ENCODE measurements at places on chromosomes 16 and 17.

GRCh38 chr17:50689956-50690886, 17.5 kb downstream of the ANKRD40 start:
- DNase-seq: no peak

- no peak for DNase-seq
Observed at GRCh38 chr16:84643180-84643583, 5.1 kb upstream of the KLHL36 start.

GRCh38 chr17:34998205-34998604, 17.9 kb downstream of the LIG3 start:
- DNase-seq: peak; percentile 89

GRCh38 chr17:76246080-76247066, 6.1 kb upstream of the RNF157 start:
- peak; percentile 59 for DNase-seq

DNA sequence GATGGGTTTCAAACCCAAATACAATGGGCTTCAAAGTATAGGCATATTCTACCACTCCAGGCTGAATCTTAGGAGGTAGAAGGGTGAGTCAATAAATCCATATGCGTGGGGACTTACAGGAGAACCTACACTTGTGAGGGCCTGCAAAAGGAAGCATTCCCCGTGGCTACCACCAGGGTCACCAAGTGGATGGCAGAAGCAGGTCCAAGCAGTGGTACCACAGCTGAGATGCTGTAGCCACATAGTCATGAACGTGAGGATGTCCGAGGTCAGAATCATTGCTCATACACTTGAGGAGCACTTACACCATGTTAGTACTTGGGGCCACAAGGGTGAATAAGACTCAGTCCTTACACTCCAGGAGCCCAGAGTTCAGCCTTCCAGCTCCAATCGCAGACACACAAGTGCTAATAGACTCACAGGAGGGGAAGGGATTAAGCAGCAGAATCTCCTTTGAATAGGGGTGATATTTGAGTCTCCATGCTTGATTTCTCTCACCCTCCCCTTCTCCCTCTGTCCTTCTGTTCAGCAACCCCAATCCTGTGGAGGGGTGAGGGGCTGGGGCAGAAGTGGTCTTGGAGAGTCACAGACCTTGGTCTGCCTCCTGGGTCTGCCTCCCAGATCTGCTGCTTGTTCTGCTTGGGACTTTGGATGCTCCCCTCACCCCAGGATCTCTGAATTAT, 42.5 kb upstream of the ASIC2 start:
- DNase-seq: no peak

- DNase-seq: no peak
Observed at GRCh38 chr16:8928467-8928957, 35.2 kb downstream of the USP7 start.

Data from Peyer's patch (tissue), 4 donors.